ENCODE measurements at places on chromosomes 7 and 10. TPM values are rescaled to one million over a fixed set of nuclear protein-coding genes. Genes with fewer than 3 reads are reported as not detected.

Gene IPMK
- 3.4 TPM for total RNA-seq

Gene FKBP14
- total RNA-seq = 10.6 TPM

Gene FLNC
- 4.9 TPM for total RNA-seq

Gene GATA3
- total RNA-seq = 5.9 TPM

Gene ANKRD30A
- total RNA-seq = 0.64 TPM

Gene GIMAP1
- not detected for total RNA-seq

Gene CDHR1
- total RNA-seq = 0.13 TPM

Gene SKIDA1
- total RNA-seq = 1.3 TPM

Gene ARHGAP19
- total RNA-seq = 5.0 TPM

Gene RSBN1L
- 10.2 TPM for total RNA-seq

Gene FAM237B
- total RNA-seq = not detected

Gene AGMO
- 1.3 TPM for total RNA-seq

Gene KIF5B
- 82.3 TPM for total RNA-seq

Gene CCL24
- not detected for total RNA-seq

Gene AKR1C2
- 3,442 TPM for total RNA-seq

Gene COL26A1
- 0.58 TPM for total RNA-seq

Gene SLC26A3
- not detected for total RNA-seq

Gene CABCOCO1
- not detected for total RNA-seq

Gene OR9A2
- total RNA-seq = not detected

Gene DNAH11
- total RNA-seq = 0.26 TPM

Gene CHAT
- not detected for total RNA-seq

Gene GHITM
- 205 TPM for total RNA-seq

Gene PHKG1
- 0.63 TPM for total RNA-seq

Gene LIPF
- not detected for total RNA-seq

Gene BPGM
- 18.6 TPM for total RNA-seq

Gene STEAP1
- total RNA-seq = 15.8 TPM

Gene GPER1
- total RNA-seq = 0.79 TPM

Gene TRIM50
- not detected for total RNA-seq

Gene TAS2R4
- 0.33 TPM for total RNA-seq

Gene DENND11
- total RNA-seq = 6.6 TPM

Gene ARMC3
- 0.65 TPM for total RNA-seq

Gene PLXDC2
- 0.06 TPM for total RNA-seq

Gene MRC1
- 0.02 TPM for total RNA-seq

Gene ZNF117
- 0.16 TPM for total RNA-seq
